Activated naive CD4-positive, alpha-beta T cell treated with Interleukin-2 at 50 U/mL for 16 hours (primary cell): ENCODE measurements at places on chromosomes 7 and 10.
A peak's percentile ranks its signal among the peaks of the same experiment; 100 is the strongest.

- DNase-seq, result no peak
Measured at GRCh38 chr10:108427146-108427545, 1262.6 kb upstream of the SORCS1 start.

DNA sequence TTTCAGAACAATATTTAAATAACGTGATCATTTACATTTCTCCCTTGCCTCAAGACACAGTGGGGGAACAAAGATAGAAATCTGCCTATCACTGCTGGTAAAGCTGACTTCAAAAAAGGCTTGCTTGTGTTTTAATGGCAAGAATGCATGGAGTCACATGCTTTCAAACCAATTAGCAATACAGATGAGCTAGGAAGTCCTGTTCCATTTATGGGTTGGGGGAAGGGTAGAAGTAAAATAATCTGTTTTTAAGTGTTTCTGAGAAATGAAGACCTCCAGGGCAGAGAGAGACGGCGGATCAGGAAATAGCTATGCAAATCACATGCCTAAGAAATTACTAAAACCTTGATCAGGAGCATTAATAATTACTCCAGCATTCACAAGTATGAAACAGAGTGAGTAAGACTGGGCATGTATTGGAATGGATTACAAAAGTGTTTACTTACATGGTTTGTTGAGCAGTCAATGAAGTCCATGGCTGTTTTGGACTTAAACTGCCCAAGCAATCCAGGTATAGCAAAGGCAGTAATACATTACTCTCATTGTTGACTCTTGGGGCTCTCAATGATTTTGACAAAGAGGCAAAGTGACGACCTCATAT, 142.0 kb downstream of the ARID5B start:
- no peak for DNase-seq

DNA sequence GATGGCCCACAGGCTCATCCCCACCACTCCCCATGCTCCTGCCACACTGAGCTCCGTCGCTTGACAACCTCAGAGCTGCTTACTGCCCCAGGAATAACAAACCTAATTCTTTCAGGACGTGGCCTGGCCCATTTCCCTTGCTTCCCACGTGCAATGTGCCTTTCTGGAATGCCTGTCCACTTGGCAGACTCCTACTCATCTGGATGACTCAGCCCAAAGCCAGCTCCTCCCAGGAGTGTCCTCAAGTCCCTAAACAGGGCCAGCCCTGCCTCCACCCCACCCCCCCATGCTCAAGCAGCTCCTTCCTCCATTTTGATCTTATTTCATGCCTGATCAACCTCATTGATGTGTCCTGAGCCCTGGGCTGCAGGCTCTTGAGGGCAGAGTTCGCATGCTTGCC, 164.9 kb upstream of the RNF32 start:
- no peak for DNase-seq

- DNase-seq, result no peak
Measured at GRCh38 chr7:36923943-36924436, 199.7 kb upstream of the AOAH start.

DNA sequence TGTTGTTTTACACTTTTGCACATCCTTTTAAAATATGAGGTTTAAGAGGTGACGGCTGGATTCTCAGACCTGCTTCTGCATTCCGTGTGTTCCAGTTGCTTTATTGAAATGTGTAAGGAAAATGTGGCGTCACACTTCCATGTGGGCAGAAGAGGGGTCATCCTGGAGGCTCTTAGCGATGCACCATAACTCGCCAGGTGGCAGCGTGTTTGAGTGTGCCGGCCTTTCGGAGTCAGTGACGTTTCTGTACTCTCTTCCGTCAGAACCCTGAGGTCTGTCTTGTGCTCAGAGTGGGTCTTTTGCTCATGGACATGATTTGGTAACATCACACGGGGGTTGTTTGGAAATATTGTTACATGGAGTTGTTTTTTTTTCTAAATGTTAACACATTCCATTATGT, 9.1 kb downstream of the PPP2R2D start:
- DNase-seq, result no peak

- DNase-seq, result no peak
Measured at GRCh38 chr10:126059076-126059826, 162.9 kb downstream of the FANK1 start.

GRCh38 chr10:113991091-113991860, 52.4 kb upstream of the ADRB1 start:
- peak; percentile 11 for DNase-seq
